ENCODE measurements at places on chromosomes 2 and 18.

DNA sequence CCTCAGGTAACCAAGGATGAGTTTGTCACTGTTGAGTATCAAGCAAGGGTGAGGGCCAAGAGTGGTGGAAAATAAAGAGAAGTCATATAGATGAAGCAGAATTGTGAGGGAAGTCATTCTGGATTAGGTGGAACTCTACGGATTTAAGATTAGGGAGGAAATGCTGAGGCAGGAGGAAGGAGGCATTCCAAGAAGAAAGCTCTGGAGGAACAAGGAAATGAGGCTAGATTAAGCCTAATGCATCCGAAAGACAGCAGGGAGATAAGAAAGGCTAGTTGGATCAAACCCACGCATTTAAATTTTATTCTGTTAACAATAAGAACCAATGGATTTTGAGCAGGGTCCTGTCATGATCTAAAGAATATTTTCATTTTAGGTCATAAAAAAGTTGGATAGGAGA lies 681.2 kb downstream of the EPHA4 start:
- no peak for DNase-seq

DNA sequence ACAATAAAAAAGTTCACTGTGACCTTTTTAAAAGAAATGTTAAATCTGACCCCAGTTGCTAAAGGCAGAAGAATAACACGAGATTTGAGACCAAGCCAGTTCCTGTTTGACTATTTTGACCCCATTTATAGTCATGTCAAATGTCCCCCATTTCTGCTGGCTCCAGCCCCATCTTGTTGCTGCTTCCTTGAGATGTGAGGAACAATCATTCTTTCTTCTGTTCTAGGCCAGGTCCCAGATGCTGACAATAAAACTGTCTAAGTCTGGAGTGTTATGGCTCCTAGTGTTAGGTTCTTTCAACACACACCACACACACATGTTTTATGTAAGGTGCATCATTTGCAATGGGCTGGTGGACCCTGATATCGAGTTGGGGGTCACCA lies 92.0 kb upstream of the CYP1B1 start:
- DNase-seq: no peak

DNA sequence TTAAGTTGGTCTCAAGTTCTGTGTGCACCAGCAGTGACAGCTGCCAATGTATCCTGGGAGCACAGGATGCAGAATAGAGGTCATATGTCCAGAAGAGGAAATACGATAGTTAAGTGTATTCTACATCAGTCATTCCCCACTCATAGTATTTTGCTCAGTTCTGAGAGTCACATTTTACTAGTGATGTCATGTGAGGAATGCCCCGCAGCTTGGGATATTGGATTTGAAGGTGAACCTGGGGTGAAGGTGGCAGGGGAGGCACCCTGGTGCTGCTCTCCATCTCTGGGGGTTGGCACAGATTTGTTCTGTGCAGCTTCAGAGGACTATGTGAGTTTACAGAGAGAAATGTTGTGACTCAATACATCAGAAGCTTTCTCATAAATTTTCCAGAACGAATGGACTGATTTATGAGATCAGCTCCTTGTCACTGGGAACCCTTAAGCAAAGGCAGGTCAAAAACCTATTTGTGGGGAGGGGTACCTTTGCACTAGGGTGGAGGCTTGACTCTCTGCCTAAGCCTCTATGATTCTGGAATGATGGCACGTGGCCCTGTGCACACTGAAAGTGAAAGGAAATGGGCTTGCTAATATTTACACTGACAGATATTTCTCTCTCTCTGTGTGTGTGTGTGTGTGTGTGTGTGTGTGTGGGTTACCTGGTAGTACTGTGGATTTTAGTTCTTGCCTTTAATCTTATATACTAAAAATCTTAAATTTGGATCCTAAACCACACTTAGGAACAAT lies 95.9 kb downstream of the NEB start:
- DNase-seq: no peak

DNA sequence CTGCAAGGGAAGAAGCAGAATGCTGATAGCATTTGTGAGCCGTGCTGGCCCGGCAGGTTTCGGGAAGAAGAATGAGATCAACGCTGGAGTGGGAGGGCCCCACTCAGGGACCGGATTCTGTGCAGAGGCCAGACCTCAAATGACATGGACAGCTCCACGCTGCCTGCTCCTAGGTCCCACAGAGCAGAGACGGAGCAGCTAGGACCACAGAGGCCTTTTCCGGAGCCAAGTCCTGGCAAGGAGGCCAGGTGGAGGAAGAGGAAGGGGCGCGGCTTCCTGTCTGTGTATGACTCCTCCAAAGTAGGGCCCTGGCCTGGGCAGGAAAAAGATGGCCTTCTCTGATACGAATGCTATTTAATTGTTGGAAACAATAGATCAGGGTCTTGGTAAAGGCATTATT lies 139.9 kb downstream of the LRRC30 start:
- no peak for DNase-seq

DNA sequence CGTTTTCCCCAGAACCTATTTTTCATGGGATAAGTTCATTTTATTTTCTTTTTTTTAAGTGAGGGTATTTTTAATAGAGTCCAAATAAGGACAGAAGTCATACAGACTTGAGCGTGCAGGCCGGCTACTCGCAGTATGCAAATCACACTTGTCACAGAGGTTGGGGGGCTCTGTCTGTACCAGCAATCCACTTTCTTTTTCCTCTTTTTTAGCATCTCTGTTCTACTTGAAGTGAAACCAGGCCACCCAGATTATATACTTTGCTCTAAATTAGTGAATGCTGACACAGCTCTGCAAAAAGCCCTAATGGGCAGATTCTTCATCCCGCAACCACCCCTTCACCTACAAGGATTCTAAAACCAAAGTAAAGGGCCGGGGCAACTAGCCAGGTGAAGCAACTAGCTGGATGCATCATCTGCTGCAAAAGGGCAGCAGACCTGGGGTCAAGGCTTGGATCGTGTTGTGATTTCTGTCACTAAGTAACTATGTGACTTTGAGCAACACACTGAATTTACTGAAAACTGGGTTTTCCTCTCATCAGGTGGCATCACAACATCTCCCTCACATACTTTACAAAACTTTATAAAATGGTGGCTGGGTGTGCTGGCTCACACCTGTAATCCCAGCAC lies 18.4 kb downstream of the KDSR start:
- no peak for DNase-seq

GRCh38 chr2:96129528-96130120 lies 8.7 kb downstream of the ASTL start:
- no peak for DNase-seq

- peak; percentile 72 for DNase-seq
Measured at GRCh38 chr2:230847883-230848388, 16.8 kb upstream of the ITM2C start.

DNA sequence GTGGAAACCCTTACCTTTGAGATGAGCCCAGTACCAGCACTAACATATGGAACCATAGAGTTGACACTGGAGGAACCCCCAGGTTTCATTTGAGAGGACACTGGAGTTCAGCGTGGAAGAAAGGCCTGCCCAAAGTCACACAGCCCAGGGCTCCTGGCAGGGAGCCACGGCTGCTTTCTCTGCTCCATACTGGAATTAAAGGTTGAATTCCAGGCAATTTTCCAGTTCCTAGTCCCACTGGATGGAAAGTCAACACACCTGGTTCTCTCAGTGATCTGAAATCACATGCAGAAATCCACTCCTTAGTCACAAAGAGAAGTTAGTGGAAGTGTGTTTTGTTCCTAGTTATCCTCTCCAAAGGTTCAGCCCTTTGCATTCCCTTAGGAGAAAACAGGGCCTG lies 336.1 kb upstream of the SKOR2 start:
- no peak for DNase-seq

- no peak for DNase-seq
Measured at GRCh38 chr2:223494942-223495341, 107.2 kb downstream of the SCG2 start.

DNA sequence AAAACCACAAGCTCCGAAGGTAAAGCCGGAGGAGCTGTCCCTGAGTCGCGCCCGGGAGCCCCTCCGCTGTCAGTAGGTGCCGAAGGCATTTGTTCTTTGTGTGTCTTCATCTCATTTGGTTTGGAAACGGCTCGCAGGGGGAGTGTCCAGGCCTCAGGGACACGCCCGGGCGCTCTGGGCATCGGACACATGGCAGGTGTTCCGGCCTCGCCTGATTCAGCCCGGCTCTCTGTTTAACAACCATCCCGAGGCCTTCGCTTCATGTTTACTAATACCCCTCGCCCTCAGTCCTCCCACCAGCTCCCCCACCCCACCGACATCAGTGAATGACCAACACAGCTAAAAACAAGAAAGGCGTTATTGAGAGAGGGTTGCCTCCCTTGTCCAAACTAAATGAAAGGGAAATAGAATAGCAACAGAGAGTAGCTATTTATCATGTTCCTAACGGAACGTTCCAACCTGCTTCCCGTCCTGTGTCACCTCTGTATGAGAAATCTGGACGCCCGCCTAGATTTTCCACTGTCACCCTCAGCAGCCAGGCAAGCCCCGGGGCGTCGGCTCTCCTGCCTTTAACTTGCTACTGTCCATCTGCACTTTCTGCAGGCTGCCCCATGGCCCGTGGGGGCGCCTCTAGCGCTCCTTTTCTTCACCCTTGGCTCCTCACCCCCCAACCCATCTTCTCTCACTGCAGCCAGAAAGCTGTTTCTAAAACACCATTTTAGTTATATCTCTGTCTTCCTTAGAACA lies 73.9 kb downstream of the MYCN start:
- DNase-seq: no peak

GRCh38 chr2:230648356-230648755 lies 64.3 kb upstream of the CAB39 start:
- DNase-seq: no peak

DNA sequence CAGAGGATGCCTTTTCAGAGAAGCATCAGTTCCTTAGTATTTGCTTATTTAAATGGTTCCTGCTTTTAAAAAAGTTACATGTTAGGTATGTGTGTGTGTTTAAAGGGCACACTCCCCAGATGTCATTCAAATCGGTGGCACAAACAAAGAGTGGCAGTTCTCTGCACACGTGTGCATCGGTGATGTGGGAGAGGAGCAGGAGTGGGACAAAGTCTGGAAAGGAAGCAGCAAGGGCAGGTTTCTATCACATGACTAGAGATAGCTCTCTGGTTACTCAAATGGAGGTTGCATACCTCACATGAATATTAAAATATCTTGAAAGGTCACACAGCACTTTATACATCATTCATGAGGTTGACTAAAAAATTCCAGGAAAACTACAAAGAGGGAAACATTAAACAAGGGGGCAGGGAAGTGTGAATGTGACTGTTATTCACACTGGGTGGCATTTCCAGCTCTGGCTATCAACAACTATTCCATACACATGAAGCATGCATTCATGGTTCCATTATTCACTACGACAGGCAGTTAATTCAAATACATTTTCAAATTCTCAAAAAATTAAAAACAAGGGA lies 64.7 kb downstream of the SEPTIN10 start:
- DNase-seq: no peak

GRCh38 chr2:72118386-72118785 lies 29.3 kb downstream of the CYP26B1 start:
- DNase-seq: no peak

- DNase-seq: no peak
Measured at GRCh38 chr2:13091455-13091854, 374.7 kb downstream of the TRIB2 start.

DNA sequence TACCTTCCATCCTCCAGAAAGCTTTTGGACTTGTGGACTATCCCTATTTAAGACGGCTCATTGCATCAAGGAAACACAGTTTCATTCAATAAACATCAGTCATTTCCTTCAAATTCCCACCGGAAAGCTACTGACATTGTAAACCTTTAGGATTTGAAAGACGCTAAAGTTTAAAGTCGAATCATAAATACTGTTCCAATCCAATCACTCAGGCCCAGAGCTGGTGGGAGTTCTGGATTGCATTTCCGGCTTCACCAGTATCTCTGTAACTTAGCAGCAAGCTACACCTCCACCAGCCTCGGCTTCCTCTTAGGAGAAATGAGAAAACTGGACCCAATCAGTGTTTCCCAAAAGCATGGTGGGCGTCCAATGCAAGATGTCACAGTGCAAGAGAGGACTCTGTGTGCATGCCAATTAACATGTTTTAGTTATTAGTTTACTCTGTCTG lies 1.6 kb downstream of the WDFY1 start:
- DNase-seq: no peak

GRCh38 chr2:67378555-67378954 lies 18.6 kb upstream of the ETAA1 start:
- DNase-seq: no peak

- DNase-seq: no peak
Measured at GRCh38 chr2:152348388-152348787, 13.4 kb downstream of the FMNL2 start.

DNA sequence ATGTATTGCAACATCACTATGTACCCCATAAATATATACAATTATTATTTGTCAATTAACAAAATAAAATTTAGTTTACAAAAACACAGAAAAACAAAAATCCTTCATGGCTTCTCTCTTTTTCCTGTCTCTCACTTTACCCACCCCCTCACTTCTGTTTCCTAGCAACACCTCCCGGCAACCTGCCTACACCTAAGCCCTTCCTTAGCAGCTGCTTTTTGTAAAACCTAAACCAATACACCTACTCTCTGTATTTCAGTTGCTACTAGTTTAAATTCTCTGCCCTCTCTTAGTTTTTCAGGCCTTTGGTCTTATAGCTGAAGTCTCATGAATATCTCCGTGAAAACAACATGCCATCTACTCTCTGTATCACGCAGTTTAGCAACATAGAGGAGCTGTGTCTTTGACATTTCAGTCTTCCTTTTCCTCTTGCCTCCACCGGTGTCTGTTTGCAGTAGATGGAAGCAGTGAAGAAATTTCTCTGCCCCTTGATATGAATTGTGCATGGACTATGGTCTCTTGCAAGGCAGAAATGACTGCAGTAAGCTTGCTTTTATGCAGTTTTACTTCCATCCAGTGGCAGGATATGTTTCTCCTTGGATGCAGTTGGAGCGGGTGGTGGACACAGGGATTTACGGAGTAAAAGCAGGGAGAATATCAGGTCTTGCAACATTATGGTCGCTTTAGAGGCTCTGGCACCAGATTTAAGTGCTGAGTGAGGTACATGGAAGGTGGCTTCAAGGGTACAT lies 42.0 kb upstream of the ZDBF2 start:
- DNase-seq: no peak

GRCh38 chr18:43158381-43158780 lies 42.9 kb upstream of the RIT2 start:
- DNase-seq: no peak

GRCh38 chr18:2009942-2010697 lies 561.2 kb downstream of the METTL4 start:
- no peak for DNase-seq
